ENCODE measurements at places on chromosomes 16 and 17. TPM values are rescaled to one million over a fixed set of nuclear protein-coding genes. Genes with fewer than 3 reads are reported as not detected.
A peak's percentile ranks its signal among the peaks of the same experiment; 100 is the strongest.

- DNase-seq, result peak; percentile 90
These were observed at the start of gene TK2 for GRCh38 chr16:66549284-66550131. TSS of gene TK2 (minus strand) at chr16:66550122. CDS start at chr16:66550061, 61 bp downstream.

DNA sequence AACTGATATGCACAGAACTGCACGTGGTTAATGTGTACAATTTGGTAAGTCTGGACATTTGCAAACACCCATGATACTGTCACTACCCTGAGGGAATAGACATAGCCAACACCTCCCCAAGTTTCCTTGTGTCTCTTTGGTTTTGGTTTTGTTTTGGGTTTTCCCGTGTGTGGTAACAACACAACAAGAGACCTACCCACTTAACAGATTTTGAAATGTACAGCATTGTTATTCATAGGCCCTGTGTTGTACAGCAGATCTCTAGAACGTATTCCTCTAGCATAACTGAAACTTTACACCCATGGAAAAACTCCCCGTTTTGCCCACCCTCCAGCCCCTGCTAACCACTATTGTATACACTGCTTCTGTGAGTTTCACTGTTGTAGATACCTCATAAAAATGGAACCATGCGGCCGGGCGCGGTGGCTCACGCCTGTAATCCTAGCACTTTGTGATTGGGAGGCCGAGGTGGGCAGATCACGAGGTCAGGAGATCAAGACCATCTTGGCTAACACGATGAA lies 76.3 kb upstream of the TBC1D3K start:
- DNase-seq, result no peak

Gene MMP15
- 4.9 TPM for total RNA-seq

DNA sequence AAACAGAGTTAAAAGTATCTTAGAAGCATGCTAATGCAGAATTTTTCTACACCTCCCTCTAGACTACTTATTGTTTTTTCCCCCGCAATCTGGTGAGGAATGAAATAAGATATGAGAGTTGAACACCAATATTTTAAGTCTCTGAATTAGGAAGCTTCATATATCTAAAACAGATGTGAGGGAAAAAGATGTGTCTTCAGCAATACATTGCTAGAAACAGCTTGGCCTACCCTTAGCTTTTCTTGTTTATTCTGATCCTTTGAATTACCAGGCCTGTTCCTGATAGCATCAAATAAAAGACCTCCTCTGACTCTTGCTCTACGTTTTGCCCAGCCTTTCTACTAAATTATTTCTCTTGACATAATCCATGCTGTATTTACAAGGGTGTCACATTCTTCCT lies 221.8 kb downstream of the CDH11 start:
- no peak for DNase-seq

Gene KCNG4
- not detected for total RNA-seq

Gene KRT28
- total RNA-seq, result not detected

- DNase-seq, result peak; percentile 86
These were observed 805 bp upstream of the C16orf95 start for GRCh38 chr16:87317750-87318644.

GRCh38 chr17:54781389-54781788 lies 119.3 kb upstream of the TOM1L1 start:
- no peak for DNase-seq

GRCh38 chr16:19238406-19238805 lies 47.1 kb upstream of the CLEC19A start:
- no peak for DNase-seq

- no peak for DNase-seq
These were observed 1023.4 kb upstream of the CDH8 start for GRCh38 chr16:63059676-63060075.

Measured in osteocyte (in vitro differentiated cells).